ENCODE measurements at places on chromosomes 3 and 15.

GRCh38 chr3:14125193-14126016 is 553 bp downstream of the TMEM43 start:
- DNase-seq: peak; percentile 72

DNA sequence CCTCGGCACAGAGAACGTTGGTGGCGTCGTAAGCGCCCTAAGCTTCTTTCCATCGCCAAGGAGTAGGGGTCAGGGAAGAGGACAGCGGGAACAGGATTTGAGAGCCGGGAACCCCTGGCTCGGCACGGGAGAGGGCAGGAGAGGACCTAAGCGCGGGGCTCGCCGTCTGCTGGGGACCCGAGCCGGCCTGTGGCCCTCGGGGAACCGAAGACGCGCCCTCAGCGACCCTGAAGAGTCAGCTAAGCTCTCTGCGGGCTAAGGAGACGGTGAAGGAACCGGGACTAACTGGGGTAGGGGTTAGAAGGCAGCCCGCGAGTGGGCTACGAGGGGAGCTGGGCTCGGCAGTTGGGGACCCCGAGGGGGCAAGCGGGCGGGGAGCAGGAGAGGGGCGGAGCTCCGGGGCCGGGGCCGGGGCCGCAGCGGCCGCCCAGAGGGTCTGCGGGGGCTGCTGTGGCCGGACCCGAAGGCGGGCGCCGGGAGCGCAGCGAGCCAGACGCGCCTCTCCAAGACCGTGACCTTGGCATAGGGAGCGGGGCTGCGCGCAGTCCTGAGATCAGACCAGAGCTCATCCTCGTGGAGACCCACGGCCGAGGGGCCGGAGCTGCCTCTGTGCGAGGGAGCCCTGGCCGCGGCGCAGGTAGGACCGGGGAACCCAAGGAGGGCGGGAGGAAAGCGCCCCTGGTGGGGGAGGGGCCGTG is 574 bp downstream of the CASR start:
- no peak for DNase-seq

GRCh38 chr3:125165189-125165947 is 47.2 kb downstream of the SLC12A8 start:
- no peak for DNase-seq

GRCh38 chr15:96362755-96363651 is 32.5 kb downstream of the NR2F2 start:
- no peak for DNase-seq

DNA sequence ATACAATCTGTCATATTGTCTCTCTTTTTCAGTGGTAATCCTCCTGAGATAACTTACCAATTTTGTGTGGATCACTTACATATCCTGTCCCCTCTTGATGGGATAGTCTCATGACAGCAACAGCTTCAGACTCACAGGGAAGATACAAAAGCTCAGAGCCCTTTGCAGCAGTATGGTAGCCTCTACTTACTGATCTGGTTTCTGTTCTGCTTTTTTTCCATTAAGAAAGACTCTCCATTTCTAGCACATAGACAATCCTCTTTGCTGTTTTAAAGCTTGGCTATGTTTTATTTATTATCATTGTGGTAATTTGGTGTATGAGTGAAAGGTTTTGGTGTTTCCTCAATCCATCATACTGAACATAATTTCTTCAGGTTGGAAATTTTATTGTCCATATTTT is 25.4 kb upstream of the SOX14 start:
- no peak for DNase-seq

DNA sequence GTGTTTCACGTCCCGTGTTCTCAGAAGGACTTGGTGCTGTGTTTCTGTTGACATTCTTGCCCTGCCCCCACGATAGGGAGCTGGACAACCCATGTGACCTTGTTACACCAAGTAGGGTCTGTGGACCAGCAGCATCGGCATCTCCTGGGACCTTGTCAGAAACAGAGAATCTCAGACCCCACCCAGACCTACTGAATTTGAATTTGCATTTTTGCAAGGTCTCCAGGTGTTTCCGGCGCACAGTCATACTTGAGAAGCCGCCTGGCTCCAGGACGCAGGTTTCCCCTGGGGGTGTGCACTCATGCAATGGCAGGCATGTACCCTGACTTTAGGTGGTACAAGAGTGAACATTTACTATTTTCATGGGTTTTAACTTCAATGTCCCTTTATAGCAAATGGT is 117.9 kb downstream of the TLE3 start:
- DNase-seq: no peak

- DNase-seq: no peak
Measured at GRCh38 chr15:66275352-66275751, 18.0 kb upstream of the DIS3L start.

GRCh38 chr3:100563228-100563627 is 46.2 kb upstream of the ADGRG7 start:
- DNase-seq: no peak

DNA sequence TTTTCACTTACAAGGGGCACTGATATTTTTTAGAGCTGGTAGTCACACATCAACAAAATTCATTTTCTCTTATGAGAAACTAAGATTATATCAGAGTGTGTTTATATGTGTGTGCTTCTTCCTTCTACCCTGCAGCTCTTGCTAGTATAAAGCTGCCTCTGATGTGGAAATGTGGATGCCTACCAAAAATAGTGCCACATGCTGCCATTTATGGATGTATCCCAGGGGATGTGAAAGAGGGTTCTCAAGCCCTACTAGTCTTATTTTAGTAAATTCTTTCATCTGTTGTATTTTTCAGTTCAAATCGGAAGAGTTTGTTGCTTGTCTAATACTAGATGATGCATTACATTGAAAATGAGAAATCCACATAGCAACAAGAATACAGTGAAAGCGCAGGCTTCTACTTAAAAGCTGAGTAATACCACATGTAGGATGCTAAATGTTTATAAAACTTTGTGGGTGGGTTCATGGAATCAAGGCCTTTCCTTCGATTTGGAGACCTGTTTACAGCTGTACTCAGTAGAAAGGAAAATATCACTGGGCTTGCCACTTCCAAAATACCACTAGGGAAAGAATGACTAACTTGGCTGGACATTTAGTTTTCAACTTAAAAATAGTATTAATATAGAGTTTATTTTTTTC is 399.2 kb downstream of the EPHA3 start:
- no peak for DNase-seq

- DNase-seq: peak; percentile 51
Measured at GRCh38 chr3:71039332-71039731, 544.2 kb downstream of the FOXP1 start.

DNA sequence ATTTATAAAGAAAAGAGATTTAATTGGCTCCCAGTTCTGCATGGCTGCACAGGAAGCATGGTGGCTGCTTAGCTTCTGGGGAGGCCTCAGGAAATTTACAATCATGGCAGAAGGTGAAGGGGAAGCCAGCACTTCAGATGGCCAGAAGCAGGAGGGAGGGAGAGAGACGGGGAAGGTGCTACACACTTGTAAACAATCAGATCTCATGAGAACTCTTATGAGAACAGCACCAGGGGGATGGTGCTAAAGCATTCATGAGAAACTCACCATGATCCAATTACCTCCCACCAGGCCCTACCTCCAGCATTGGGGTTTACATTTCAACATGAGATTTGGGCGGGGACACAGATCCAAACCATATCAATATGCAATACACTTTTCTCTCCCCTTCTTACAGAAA is 73.7 kb downstream of the ECT2 start:
- no peak for DNase-seq

GRCh38 chr3:72176537-72177041 is 391.6 kb upstream of the PROK2 start:
- no peak for DNase-seq

- peak; percentile 56 for DNase-seq
Measured at GRCh38 chr15:82810061-82810889, 847 bp downstream of the WHAMM start.

DNA sequence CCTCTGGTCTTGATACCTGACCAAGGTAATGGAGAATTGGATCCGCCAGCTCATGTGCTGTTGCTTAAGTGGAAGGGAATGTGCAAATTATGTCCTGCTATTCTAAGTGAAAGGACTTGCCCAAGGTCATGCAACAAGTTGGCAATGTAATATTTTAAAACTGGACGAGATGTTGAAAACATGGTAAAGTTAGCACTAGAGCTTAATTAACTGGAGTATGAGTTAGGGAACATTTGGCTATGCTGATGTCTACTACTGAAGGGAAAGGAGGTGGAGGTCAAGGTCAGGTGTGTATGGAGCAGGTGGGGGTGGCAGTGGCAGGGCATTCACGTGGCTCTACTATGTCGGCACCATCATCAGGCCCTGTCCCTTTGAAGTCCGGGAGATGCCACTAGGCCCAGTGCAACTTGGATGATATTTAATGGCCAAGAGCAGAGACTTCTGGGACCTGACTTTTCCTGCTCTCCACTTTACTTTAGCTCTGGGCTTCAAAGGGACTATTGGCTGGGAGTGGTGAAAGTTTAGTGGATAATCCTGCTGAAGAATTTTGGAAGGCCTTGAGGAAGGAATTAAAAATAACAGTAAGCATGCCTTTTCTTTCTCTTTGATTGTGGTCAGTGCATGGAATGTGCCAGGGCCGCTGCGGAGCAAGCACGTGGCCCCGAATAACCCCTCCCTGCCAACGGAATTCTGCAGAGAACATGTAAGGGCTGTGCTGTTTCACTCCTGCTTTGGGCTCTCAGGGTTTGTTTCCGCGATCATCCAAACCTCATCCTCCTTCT is 14.9 kb downstream of the SMAD3 start:
- no peak for DNase-seq

GRCh38 chr3:181230258-181230657 is 240.7 kb upstream of the DNAJC19 start:
- no peak for DNase-seq

GRCh38 chr3:185930393-185931107 is 7.3 kb downstream of the TRA2B start:
- no peak for DNase-seq

DNA sequence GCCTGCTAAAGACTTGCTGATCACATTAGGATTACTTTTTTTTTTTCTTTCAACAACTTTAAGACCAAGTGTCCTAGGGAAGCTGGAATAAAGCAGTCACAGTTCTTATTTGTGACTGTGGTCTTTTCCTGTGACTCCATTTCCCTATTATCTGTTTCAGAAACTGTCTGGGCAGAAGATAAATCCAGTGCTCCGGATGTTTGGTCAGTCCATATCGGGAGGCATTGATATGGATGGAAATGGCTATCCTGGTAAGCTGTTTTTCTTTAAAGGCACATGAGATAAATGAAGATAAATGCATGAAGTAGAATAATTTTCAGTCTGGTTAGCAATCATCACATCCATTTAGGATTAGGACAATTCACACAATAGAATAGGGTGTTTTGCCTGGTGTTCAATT is 338.3 kb upstream of the CTDSPL start:
- DNase-seq: no peak

- DNase-seq: no peak
Measured at GRCh38 chr3:127035677-127036076, 52.8 kb downstream of the PLXNA1 start.

GRCh38 chr3:171248426-171249111 is 211.6 kb downstream of the TNIK start:
- DNase-seq: no peak

DNA sequence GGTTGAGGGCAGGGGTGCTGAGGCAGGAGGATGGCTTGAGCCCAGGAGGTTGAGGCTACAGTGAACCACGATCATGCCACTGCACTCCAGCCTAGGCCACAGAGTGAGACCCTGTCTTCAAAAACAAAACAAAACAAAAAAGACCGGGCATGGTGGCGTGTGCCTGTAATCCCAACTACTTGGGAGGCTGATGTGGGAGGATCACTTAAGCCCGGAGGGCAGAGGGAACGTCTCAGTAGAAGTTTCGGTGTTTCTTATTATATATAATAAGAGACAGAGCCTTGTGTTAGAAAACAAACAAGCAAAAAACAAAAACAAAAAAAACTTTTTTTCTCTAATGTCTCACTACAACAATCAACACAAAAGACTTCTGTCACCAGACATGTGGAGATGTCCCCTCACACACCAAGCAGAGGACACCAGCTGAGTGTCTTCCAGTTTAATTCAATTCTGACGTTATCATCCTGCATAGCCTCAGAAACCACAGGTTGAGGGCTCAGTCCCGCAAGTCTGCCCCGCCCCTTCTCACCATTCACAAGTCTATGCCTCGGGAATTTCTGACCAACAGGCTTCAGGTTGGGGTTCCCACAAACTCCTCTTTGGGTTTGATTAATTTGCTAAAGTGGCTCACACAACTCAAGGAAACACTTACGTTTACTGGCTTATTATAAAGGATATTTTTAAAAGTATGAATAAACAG is 24.0 kb upstream of the EIF4A2 start:
- no peak for DNase-seq

DNA sequence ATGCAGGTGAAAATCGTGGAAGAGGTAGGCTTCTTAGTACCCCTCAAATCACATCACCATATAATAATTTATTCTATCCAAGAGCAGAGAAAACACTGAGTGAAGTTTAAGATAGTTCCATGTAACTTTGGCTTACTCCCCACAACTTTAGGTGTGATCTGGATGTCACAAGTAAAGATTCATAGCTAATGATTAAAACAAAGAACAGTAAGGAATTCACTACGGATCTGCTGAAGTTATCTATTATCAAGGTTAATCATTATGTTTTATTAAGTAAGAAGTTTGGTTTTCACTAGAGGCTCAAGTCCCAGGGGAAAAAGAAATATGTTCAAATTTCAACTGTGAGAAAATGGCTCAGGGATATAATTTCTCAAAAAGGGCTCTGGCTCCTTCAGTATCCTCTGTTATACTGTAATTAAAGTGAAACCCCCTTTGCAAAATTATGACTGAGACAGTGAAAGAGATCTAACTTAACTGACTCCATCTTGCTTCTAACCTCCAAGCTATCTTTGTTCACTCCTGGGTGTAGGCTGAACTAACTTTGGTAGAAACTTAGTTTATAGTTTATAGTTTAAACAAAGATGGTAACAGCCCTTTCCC is 17.1 kb downstream of the CD80 start:
- no peak for DNase-seq

GRCh38 chr15:41876689-41877088 is 17.2 kb downstream of the SPTBN5 start:
- no peak for DNase-seq

DNA sequence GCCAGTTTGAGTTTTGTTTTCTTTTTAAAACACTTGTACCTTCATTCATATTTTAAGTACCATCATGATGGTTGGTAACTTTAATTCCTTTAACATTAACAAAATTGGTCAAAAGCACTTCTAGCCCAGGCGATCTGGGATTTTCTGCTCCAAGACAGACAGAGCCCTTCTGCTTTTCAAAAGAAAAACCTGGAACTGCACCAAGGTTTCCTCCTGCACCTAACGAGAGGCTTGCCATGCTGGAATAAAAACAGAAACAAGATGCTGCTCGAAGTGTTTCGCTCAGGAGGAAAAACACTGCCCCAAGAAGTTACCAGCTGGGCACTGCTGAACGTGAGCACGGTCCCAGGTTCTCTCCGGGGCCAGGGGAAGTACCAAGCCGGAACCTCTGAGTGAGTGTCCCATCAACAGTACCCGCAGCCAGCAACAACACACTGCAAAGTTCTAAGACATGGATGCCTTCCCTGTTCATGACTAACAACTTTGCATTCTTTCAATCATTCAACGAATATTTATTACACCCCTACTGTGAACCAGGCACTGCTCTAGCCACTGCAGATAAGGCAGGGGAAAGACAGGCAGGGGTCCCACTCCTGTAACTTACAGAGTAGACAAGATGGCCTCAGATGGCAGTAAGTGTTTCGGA is 98.8 kb downstream of the XXYLT1 start:
- DNase-seq: no peak

- DNase-seq: no peak
Measured at GRCh38 chr3:193865339-193865738, 270.6 kb upstream of the HES1 start.
